Activated CD4-positive, alpha-beta memory T cell treated with anti-CD3 and anti-CD28 coated beads, Interleukin-2, amount 10 ng/mL, durations not matched to agents 7 days and 5 days (primary cell): ENCODE measurements at places on chromosomes 1 and 21. TPM values are rescaled to one million over a fixed set of nuclear protein-coding genes. Genes with fewer than 3 reads are reported as not detected.

DNA sequence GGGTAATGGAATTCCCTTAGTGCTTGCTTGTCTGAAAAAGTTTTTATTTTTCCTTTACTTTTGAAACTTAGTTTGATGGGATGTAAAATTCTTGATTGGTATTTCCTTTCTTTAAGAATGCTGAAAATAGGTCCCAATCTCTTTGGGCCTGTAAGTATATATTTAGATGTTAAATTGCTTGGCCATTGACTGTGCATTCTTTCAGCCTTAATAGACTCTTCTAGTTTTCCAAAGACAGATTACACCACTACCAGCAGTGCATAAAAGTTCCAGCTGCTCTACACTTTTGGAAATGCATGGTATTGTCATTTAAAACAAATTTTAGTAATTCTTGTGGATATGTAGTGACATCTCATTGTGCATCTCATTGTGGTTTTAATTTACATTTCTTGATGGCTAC lies 464.8 kb upstream of the USP24 start:
- H3K4me3 ChIP-seq = no peak overlapping the region
- DNase-seq = no peak
- H3K4me1 ChIP-seq = no peaks in the 10 kb centered on the region
- H3K27me3 ChIP-seq = no peaks in the 10 kb centered on the region
- no peaks in the 10 kb centered on the region for H3K36me3 ChIP-seq

DNA sequence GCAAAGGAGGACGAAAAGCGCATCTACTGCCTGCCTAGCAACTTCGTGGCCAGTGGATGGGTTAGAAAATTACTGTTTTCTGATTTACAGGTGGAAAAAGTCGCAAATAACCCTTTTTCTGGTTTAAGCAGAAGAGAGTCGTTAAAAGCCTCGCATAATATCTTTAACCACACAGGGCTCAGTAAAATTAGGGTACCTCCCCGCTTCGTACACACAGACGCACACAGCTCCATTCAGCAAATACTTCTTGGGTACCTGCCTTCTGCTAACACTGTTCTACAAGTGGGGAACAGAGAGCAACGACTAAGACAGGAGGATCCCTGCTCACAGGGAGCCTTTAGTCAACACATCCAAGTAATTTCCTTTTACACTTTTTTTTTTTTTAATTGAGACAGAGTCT lies 704 bp downstream of the ALG6 start:
- no peak for DNase-seq
- H3K4me3 ChIP-seq = peak overlapping the region; percentile 85
- peak overlapping the region; percentile 74 for H3K27ac ChIP-seq

DNA sequence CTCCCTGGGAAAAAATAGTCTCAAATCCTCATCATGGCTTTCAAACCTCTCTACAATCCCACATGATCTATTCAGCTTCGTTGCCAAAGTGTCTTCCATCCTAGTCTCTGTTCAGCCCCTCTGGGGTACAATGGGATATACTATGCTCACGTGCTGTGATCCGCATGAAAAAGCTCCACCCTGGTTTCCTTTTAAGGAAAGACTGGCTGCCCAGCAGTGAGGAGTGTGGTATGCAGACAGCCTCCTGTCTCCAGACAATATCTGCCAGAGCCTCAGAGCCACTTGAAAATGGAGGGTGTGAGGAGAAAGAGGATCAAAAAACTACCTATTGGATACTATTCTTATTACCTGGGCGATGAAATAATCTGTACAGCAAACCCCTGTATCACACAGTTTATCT lies 194.5 kb downstream of the LHX8 start:
- H3K4me1 ChIP-seq = no peaks in the 10 kb centered on the region
- H3K27ac ChIP-seq = no peak overlapping the region
- no peaks in the 10 kb centered on the region for H3K36me3 ChIP-seq
- H3K27me3 ChIP-seq = no peaks in the 10 kb centered on the region

DNA sequence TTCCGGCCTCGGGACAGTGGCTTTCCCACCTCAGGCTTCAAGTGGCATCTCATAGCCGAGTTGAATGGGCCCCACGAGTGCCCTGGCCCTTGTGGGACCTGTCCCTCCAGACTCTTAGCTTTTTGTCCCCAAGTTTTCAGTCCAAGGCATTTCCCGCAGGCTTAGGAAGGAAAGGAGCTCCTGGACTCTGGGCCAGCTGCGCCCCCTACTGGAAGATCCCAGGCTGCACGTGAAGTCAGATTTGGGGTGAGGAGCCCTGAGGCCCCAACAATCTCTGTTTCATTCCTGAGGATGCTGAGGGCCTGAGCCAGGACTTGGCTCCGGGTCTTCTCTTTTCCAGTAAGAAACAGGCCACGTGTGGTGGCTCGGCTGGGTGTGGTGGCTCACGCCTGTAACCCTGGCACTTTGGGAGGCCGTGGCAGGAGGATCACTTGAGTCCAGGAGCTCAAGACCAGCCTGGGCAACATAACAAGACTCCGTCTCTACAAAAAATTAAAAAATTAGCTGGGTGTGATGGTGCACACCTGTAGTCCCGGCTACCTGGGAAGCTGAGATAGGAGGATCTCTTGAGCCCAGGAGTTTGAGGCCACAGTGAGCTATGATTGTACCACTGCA lies 67.4 kb downstream of the ARHGEF10L start:
- H3K36me3 ChIP-seq = no peaks in the 10 kb centered on the region
- no peaks in the 10 kb centered on the region for H3K4me1 ChIP-seq
- no peak overlapping the region for H3K27ac ChIP-seq
- H3K27me3 ChIP-seq = peaks cover 1% of the 10 kb centered on the region

Gene APCS
- total RNA-seq = not detected

- H3K36me3 ChIP-seq = no peaks in the 10 kb centered on the region
- DNase-seq = no peak
- H3K27ac ChIP-seq = no peak overlapping the region
Observed at GRCh38 chr1:15066191-15066590, 87.4 kb upstream of the TMEM51 start.

Gene CD2
- total RNA-seq = 340 TPM

DNA sequence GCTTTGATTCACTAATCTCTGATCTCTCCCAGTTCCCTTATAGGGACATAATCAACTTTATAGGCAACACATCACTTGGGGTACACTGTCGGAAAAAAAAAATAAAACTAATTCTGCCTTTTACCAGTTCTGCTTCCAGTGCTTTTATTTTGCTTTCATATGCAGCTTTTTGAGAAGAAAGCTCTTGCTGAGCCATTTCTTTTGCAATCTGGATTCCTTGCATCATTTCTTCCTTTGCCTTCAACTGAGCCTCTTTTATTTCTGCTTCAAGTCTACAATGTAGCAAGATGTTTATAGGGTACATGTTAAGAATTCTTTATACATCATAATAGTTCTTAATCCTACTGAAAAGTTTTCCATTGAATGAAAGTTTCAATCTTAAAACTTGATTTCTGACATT lies 30.6 kb downstream of the KIF14 start:
- DNase-seq = no peak
- peaks cover 66% of the 10 kb centered on the region for H3K36me3 ChIP-seq

GRCh38 chr21:43781846-43782245 lies 5.7 kb upstream of the CSTB start:
- no peak for DNase-seq
- peaks cover 49% of the 10 kb centered on the region for H3K4me1 ChIP-seq
- no peak overlapping the region for H3K4me3 ChIP-seq

- H3K27me3 ChIP-seq = peaks cover 4% of the 10 kb centered on the region
- peaks cover 16% of the 10 kb centered on the region for H3K4me1 ChIP-seq
- no peak overlapping the region for H3K4me3 ChIP-seq
- H3K36me3 ChIP-seq = no peaks in the 10 kb centered on the region
Observed at GRCh38 chr1:31398246-31398645, 14.8 kb upstream of the SERINC2 start.
